NCI-H510A (cell line): ENCODE measurements at places on chromosomes 1 and 21.

DNA sequence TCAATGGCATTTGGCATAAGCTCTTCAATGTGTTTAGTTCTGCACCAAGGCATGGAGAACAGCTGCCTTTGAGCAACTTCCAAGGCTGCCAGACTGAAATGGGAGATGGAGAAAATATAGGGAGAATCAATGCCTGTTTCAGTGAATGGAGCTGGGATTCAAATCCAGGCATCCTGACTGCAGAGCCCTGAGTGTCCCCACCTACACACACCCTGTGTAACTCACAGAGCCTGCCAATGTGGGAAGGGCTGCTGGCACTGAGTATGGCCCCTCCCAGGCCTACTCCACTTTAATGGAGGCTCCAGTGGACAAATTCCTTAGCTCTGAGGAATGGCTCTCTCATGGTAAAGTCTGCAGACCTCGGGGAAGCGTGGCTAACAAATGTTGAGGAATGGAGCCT, 145.6 kb upstream of the TNR start:
- no peak for DNase-seq

DNA sequence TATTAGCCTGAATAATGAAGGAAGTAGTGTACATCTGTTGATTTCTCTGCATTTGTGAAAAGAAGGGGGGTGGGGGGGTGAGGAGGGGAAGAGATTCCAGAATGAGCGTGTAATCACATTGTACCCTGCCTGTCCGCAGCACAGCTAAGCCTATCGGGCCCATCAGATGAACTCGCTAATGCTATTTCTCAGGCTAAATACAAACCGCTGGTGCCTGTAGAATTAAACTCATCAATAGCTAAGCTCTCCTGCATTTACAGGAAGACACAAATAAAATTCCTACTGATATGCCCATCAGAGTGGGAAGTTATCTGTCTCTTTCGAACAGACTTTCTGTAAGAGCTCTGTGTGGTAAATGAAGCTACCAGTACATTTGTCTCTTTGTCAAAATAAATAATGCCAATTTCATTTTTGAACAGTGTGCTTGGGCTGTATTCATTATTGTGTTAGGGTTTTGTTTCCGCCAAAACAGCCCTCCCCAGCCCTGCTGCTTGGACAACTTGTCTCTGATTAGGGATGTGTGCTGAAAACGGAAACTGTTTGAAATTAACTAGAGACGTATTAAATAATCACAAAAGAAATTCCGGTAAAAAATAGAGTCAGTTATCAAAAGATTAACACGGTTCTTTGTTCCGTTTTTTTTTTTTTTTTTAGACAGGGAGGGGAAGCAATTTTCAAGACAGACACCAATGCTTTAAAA, 305.4 kb downstream of the TTLL7 start:
- DNase-seq, result no peak

DNA sequence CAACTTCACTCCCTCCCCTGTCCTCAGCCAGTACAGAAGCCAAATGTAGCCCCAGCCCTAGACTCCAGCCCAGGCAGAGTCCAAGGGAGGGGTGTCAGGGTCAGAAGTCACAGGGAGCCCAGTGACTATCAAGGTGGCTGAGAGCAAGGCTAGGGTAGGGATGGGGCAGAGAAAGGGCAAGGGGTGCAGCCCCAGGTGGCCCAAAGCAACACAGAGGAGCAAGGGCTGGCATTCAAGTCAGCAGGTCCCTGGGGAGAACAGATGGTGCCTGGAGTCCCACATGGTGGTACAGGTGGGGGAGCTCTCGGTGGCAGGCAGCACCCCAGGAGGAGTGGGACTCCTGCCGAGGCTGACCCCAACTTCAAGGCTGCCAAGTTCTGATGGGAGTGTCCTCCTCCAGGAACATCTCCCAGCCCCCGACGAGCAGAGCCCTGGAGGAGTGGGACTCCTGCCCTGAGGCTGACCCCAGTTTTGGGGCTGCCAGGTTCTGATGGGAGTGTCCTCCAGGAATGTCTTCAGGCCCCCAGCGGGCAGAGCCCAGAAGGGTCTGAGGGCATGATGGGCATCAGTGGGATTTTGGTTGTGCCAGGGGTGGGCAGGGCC, 3.7 kb upstream of the DVL1 start:
- no peak for DNase-seq

GRCh38 chr1:8166406-8166805, 140.3 kb upstream of the ERRFI1 start:
- peak; percentile 44 for DNase-seq

DNA sequence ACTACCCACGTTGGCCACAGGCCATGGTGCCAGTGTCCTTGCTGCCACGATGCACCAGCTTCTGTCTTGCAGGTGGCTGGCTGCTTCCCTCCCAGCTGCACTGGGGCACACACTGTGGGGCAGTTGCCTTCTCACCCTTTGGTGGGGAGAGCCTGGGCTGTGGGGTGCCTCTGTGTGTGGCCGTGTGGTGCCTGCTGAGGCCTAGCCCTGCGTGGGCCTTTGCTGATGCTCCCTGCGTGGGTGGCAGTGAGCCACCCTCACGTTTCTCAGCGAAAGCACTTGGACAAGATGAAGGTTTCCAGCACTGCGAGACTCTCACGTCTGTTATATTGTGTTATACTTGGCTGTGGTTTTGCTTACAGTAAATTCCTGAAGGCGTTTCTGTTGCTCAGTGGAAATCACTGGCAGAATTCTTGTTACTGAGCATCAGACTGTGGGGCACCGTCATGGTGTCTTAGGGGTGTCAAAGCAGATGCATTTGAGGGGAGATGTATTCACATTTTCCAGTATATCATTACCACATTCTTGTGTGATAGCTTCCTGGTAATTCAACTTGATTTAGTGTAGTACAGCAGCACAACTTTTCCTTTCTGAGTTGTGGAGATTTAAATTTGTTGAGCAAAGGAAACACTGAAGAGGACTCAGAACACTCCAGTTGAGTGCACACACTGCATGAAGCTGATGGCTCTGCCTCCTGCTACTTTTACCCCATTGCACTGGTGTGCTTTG, 124.7 kb downstream of the PCBP3 start:
- no peak for DNase-seq

DNA sequence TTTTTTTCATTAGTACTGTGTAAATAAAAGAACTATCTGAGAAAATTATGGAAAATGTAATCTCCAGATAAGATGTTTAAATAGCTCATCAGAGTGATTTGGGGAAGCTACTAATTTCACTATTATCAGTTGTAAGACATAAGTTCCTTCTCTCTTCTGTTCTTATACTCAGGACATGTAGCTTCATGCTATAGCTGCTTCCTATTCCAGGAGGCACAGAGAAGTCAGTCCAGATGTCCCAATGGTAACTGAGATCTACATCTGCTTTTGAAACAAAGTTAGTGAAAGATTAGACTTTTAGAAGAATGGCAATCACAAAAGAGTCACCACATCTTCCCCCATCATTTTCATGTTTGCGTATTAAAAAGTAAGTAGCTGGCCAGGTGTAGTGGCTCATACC, 5.6 kb downstream of the MAP3K21 start:
- DNase-seq, result no peak

GRCh38 chr1:220207411-220207810, 64.8 kb downstream of the RAB3GAP2 start:
- no peak for DNase-seq

DNA sequence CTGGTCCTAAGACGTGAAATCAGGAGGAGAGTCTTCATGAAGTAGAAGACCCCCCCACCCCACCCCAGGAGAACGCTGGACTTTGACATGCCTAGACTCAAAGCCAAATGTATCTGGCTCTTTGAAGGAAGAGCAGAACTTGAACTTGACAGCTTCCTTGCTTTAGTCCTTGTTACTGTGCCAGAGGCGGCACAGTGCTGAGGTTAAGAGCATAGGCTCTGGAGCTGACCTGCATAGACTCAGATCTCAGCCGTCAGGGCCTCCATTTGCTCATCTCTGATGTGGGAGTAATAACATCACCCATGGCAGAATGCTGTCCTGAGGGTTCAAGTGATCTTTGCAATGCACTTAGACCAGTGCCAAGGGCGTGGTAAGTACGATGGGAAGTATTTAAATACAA, 39.0 kb downstream of the COL6A1 start:
- no peak for DNase-seq

GRCh38 chr1:114334297-114334696, 176.7 kb downstream of the TRIM33 start:
- DNase-seq, result no peak

GRCh38 chr1:17553975-17554700, 14.6 kb downstream of the ARHGEF10L start:
- DNase-seq, result no peak

- no peak for DNase-seq
Measured at GRCh38 chr1:157240495-157241184, 102.4 kb upstream of the ETV3 start.

GRCh38 chr1:171738911-171739310, 3.0 kb downstream of the VAMP4 start:
- DNase-seq, result no peak

DNA sequence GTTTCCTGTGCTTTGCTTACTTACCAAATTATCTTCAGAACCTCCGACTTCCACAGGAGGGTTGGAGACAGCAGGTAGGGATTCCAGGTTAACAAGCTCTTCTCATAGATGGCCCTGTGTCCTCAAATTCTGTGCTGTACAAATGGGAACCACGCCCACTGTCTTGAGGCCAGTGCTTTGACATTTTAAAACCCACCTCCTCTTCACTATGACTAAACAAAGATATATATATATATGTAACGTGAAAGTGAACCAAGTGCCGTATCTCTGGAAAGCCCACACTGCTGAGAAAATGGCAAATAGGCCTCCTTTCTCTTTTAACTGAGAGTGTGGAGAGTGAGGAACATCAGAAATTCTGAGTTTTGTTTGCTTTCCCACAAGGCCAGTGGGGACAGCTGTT, 99.6 kb downstream of the ZBTB18 start:
- DNase-seq, result no peak

DNA sequence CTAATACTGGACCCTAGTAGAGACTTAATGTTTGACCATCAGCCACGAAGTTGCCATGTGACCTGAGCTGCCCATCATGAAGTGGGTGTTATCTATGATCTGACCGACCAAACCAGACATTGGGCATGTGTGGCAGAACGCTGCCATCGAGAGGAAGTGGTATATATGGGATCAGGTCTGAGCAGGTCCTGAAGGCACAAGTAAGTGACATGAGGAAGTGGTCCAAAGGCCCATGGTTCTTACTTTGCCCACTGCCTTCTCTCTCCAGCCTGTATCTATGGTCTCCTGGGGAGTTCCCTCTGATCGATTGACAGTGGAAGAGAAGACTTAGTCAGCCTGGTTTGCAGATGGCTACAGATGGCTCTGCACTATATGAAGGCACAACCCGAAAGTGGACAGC, 7.9 kb downstream of the SPSB1 start:
- no peak for DNase-seq

DNA sequence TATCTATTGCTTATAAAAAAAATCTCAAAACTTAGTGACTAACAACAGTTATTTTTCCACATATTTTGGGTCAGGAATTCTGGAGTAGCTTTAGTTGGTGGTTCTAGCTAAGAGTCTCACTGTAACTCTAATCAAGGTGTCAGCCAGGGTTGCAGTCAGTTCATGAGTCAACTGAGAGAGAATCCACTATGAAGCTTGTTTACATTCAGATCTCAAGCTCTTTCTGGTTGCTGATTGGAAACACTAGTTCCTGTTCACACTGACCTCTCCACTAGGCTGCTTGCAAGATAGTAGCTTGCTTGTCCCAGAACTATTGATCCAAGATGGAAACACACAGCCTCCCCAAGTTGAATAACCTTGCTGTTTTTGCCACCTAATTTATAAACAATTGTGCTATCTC, 1192.1 kb upstream of the B3GALT2 start:
- DNase-seq, result no peak

- peak; percentile 91 for DNase-seq
Measured at GRCh38 chr1:44029260-44029910, 1.9 kb downstream of the SLC6A9 start.

DNA sequence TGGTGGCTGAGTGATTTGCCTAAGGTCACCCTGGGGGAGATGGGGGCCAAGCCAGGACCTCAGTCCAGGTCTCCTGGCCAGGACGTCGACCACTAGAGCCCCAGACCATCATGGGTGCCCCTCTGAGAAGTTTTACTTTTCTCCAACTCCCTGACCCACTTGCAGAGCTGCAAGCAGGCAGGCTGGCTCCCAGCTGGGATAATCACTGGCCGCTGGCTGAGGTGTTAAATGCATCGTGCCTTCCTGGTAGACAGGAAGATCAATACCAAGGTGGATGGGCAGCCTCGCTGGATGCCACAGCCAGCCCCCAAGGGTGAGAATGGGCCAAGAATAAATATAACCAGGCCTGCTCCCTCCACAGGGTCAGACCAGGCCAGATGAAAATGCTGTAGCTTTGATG, 106.2 kb downstream of the EPHB2 start:
- DNase-seq, result no peak
